ENCODE measurements at places on chromosomes 6 and 20.

- no peak for DNase-seq
Measured at GRCh38 chr6:138101946-138102731, 5.1 kb downstream of the PERP start.

DNA sequence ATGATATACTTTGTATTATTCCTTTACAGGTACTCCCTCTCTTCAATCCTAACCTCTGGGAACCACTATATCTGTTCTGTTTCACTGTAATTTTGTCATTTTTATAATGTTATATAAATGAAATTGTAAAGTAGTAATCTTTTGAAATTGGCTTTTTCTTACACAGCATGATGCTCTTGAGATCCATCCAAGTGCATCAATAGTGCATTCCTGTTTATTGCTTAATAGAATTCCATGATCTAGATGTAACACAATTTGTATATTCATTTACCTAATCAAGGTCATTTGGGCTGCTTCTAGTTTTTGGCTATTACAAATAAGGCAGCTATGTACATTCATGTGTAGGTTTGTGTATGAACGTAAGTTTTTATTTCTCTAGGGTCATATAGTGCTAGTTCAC, 174.6 kb downstream of the KHDC1L start:
- no peak for DNase-seq

GRCh38 chr6:16582446-16583143, 178.7 kb downstream of the ATXN1 start:
- DNase-seq = no peak

GRCh38 chr6:35487658-35488516, 9.0 kb downstream of the TEAD3 start:
- DNase-seq = no peak

GRCh38 chr20:7257099-7257498, 489.6 kb downstream of the BMP2 start:
- no peak for DNase-seq
